ENCODE measurements at places on chromosomes 1 and 21.

DNA sequence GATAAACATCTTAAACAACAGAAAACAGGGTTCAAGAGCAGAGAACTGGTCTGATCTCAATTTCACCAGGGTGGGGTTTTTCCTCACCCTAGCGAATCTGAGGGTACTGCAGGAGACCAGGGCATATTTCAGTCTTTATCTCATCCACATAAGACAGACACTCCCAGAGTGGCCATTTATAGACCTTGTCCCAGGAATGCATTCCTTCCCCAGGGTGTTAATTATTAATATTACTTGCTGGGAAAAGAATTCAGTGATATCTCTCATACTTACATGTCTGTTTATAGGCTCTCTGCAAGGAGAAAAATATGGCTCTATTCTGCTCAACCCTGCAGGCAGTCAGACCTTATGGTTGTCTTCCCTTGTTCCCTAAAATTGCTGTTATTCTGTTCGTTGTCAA is 84.1 kb downstream of the LYPLAL1 start:
- DNase-seq = no peak

DNA sequence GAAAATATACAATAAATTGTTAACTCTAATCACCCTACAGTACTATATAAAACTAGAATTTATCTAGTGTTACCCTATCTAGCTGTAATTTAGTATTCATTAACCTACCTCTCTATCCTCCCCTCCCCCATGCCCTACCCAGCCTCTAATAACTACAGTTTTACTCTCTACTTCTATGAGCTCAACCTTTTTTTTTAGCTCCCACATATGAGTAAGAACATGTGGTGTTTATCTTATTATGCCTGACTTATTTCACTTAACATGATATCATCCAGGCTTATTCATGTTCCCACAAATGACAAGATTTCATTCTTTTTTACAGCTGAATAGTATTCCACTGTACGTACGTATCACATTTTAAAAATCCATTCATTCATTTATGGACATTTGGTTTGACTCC is 46.0 kb upstream of the WARS2 start:
- DNase-seq = no peak

DNA sequence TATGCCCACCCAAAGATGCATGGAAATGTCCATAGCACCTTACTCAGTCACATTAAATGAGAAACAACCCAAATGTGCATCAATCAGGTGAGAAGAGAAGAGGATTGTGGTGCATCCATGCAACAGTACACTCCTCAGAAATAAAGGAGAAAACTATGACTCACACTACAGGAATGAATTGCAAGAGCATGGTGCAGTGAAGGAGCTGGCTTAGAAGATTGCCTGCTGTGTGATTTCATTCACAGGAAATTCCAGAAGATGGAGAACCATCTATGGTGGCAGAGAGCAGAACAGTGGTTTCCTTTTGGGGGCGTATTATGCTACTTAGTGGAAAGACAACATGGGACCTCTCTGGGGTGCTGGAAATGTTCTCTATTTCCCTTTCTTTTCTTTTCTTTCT is 278.6 kb upstream of the AJAP1 start:
- DNase-seq = no peak

GRCh38 chr1:164823486-164824279 is 264.7 kb downstream of the PBX1 start:
- DNase-seq = no peak

DNA sequence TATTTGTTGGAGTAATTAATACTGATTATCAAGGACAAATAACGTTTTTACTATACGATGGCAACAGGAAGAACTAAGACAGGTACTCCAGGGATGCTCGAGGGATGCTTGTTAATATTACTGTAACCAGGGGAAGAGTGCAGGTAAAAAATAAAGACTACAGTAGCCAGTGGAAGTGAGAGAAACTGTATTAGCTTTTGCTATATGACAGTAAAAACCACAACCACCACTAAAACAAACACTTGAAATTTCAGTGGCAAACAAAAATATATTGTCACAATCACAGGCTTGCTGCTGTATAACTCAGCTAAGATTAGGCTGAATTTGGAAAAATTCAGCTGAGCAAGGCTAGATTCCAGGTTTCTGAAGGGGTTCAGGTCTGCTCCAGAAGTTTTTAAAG is 812.6 kb upstream of the ADGRL4 start:
- no peak for DNase-seq

- no peak for DNase-seq
These were observed 28.3 kb downstream of the POU2F1 start for GRCh38 chr1:167248707-167249642.

- peak; percentile 99 for DNase-seq
These were observed at the start of gene CENPF for GRCh38 chr1:214602764-214603657. Gene CENPF (plus strand): TSS chr1:214603195. CDS start chr1:214613755, 10,560 bp downstream.

DNA sequence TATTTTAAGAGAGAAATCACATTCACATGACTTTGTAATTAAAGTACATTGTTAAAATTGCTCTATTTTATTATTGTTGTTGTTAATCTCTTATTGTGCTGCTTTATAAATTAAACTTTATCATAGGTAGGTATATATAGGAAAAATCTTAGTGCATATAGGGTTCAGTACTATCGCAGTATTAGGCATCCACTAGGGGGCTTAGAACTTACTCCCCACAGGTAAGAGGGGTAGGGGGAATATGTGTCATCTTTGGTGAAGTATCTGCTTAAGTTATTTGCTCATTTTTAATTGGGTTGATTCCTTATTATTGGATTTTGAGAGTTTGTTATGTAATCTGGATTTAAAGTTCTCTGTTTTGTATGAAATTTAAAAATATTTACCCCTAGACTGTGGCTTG is 385.2 kb downstream of the DUSP10 start:
- peak; percentile 9 for DNase-seq

DNA sequence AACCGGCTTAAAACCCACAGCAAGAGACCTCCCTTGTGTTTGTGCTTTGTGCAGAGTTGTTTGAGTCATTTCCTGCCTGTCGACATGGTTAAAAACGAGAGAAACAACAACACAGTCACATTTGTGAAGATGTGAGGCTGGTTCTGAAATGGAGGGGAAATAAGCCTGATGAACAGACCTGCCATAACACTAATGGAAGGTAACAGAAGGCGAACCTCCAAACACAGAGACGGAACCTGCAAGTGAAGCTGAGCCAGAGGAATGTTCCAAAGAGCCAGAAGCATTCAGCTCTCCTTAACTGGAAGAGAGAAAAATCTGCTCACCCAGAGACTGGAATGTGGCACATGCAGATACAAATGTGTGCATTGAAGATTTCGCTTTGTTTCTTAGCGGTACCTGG is 53.2 kb upstream of the RAVER2 start:
- DNase-seq = no peak

- no peak for DNase-seq
These were observed 121.0 kb upstream of the CXADR start for GRCh38 chr21:17391811-17392340.

DNA sequence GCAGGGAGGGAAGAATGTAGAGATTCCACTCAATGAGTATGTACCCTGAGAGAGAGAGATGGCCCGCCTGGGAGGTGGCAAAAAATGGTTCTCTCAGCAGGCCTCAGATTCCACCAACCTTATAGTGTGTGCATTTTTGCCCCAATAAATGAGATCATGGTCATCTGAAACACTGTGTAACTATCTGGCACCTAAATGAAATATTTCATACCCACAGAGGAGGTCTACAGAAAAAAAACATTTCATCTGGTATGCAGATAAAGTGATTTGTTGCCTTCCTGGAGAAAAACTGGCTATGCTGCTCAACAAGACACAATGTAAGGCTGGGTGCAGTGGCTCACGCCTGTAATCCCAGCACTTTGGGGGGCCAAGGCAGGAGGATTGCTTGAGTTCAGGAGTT is 4.9 kb downstream of the TMCO2 start:
- no peak for DNase-seq

DNA sequence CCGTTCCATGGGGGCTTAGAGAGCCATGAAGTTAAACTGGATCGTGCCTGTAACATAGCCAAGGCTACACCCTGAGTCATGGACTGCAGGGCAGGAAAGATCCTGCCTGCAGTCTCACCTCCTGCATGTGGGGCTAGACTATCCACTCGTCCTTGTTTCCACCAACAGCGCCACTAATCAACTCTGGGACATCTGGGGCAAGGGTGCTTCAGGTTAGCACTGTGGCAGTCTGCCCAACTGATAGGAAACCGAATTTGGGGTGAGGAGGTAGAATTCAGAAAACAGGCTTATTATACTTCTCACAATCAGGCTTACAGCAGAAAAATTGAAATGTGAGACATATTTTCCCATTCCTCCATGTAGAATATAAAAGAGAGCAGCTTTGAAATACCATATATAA is 85.2 kb upstream of the ADAM30 start:
- DNase-seq = no peak

GRCh38 chr1:168407832-168408538 is 127.3 kb downstream of the TBX19 start:
- no peak for DNase-seq

DNA sequence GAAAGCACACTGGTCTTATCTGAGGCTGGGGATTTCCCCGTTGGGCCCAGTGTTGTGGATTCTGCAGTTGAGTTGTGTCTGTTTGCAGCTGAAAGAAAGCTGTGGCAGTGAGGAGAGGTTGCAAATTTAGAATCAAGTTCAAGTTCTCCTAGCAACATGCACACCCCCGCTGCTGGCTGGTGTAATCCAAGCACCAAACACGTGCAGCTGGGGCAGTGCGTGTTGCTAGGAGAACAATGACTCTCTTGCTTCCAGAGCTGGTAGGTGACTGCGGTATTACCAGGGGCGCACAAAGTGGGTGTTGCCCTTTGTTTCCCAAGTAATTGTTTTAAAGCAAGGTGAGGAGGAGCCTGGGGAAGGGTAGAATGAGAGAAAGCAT is 91.5 kb downstream of the IER5 start:
- peak; percentile 40 for DNase-seq

DNA sequence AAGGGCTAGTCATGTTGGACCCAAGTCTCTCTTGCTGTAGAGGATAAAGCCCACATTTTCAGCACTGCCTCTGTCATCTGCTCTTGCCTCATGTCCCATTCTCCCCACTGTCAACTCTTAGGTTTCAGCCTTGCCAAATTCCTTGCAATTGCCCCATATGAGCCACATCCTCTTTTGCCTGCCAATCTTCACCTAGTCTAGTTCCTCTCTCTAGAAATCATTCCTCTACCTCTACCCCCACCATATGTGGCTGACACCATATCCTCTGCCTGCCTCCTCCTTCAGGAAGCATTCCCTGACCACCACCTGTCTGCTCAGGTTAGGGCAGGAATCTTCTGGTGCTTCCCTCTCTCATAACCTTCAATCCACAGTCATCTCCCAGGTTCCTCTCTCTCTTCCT is 38.2 kb downstream of the SLC9A1 start:
- no peak for DNase-seq

GRCh38 chr1:26949266-26949925 is 10.9 kb downstream of the KDF1 start:
- no peak for DNase-seq

DNA sequence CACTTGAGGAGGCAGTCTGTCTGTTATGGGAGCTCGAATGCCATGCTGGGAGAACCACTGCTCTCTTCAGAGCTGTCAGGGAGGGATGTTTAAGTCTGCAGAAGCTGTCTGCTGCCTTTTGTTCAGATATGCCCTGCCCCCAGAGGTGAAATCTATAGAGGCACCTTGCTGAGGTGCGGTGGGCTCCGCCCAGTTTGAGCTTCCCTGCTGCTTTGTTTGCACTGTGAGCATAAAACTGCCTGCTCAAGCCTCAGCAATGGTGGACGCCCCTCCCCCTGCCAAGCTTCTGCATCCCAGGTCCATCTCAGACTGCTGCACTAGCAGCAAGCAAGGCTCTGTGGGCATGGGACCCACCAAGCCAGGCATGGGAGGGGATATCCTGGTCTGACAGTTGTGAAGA is 247.5 kb downstream of the LMX1A start:
- no peak for DNase-seq

GRCh38 chr1:233730809-233731208 is 116.9 kb downstream of the KCNK1 start:
- no peak for DNase-seq

DNA sequence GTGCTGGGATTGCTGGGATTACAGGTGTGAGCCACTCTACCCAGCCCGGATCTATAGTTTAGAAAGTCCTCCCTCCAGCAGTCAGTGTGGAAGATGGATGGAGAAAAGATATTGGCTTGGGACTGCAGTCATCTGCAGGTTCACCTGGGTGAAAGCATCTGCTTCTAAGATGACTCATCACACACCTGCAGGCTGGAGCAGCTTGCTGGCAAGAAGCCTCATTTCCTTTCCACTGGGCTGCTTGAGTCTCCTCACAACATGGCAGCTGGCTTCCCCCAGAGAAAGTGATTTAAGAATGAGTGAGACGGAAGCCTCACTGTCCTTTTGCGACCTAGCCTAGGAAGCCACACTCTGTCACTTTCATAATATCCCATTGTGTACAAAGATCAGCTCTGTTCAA is 50.0 kb downstream of the FOXO6 start:
- peak; percentile 24 for DNase-seq

GRCh38 chr1:227215863-227216510 is 102.3 kb downstream of the CDC42BPA start:
- DNase-seq = no peak

DNA sequence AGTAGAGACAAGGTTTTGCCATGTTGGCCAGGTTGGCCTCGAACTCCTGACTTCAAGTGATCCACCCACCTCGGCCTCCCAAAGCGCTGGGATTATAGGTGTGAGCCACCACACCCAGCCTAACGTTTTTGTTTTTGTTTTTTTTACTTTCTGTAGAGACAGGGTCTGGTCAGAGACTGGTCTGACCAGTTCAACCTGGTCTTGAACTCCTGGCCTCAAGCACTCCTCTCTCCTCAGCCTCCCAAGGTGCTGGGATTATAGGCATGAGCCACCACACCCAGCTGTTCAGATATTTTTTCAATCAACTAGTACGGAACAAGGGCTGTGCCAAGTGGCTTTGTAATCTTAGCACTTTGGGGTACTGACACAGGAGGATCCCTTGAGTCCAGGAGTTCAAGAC is 209.5 kb downstream of the RERE start:
- no peak for DNase-seq

DNA sequence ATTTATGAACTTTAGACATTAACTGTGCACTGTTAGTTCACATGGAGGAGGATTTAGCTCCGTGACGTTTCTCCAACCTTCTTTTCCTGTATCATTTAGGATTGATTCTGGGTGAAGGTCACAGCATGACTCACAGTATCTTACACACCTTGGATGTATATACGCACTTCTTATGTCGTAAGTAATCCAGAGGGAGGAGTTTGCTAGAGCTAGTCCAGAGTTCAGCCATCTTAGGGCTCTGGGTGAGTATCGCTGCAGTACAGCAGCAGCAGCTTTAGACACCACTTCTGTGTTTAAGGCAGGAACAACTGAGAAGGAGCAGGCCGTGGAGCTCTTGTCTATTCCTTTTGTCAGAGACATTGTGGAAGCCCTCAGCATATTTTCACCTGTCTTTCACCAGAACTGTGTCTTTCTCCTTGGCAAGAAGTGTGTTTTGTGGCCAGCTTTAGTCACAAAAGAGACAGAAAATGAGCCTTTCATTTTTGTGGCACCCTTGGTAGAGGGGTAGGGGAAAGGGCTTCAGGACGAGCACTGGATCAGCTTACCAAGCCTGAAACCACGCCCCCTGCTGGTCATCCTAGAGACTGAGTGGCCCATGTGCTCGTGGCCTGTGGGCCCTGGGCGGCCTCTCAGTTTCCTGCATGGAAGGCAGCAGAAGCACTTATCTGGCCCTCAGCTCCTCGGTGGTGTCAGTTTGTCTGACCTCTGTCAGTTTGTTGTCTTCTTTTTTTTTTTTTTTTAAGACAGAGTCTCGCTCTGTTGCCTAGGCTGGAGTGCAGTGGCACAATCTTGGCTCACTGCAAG is 64.0 kb downstream of the ADARB1 start:
- peak; percentile 68 for DNase-seq

- DNase-seq = no peak
These were observed 41.8 kb upstream of the USP25 start for GRCh38 chr21:15688016-15688415.

- no peak for DNase-seq
These were observed 356.3 kb upstream of the DPYD start for GRCh38 chr1:98277118-98277517.

Measured in Jurkat, Clone E6-1 (cell line).